Lung (tissue), 17 donors: ENCODE measurements at places on chromosomes 1 and 21. TPM values are rescaled to one million over a fixed set of nuclear protein-coding genes. Genes with fewer than 3 reads are reported as not detected.

DNA sequence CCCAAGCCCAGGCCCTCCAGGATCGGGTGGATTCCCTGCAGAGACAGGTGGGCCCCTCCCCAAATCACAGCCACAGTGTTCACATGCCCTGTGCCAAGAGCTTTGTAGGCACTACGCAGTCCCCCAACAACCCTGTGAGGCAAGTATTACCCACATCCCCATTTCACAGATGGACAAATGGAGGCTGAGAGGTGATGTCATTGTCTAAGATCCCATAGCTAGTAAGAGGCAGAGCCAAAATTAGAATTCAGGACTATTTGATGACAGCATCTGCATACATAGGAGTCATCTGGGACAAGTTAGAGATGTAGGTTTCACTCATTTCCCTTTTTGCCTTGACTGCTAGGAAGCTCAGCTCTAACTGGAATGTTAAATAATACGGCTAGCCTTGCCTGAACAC is 12.0 kb downstream of the MFAP2 start:
- peaks cover 34% of the 10 kb centered on the region for H3K4me1 ChIP-seq
- H3K27ac ChIP-seq, result no peak overlapping the region
- no peak for DNase-seq
- H3K36me3 ChIP-seq, result peaks cover 8% of the 10 kb centered on the region

- no peak overlapping the region for H3K4me3 ChIP-seq
- DNase-seq, result peak; percentile 74
- peaks cover 2% of the 10 kb centered on the region for H3K36me3 ChIP-seq
- H3K27ac ChIP-seq, result peak overlapping the region; percentile 49
- H3K4me1 ChIP-seq, result peaks cover 11% of the 10 kb centered on the region
- H3K27me3 ChIP-seq, result no peaks in the 10 kb centered on the region
Measured at GRCh38 chr1:153617663-153618062, 1.5 kb upstream of the S100A14 start.

DNA sequence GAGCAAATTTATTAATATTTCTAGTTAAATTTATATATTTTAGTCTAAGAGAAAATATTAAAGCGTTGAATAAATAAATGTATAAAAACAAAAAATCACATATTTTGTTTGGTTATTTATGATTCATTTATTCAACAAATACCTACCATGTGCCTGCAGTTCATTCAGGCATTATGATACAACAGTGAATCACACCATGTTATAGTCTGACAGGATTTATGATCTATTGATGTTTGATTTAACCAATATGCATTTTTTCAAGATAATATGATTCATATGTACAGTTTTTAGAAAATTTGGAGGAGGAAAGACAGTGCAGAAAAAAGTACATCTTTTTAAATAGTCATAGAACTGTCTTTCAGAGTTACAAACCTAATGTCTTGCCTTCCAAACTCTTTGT is 7.4 kb upstream of the TRIM58 start:
- DNase-seq, result no peak
- H3K27me3 ChIP-seq, result no peaks in the 10 kb centered on the region
- no peak overlapping the region for H3K4me3 ChIP-seq
- H3K27ac ChIP-seq, result no peak overlapping the region

- H3K4me3 ChIP-seq, result no peak overlapping the region
- DNase-seq, result peak; percentile 17
- peaks cover 15% of the 10 kb centered on the region for H3K4me1 ChIP-seq
- H3K27me3 ChIP-seq, result no peaks in the 10 kb centered on the region
- no peaks in the 10 kb centered on the region for H3K36me3 ChIP-seq
- H3K27ac ChIP-seq, result no peak overlapping the region
Measured at GRCh38 chr1:227270554-227270953, 47.7 kb downstream of the CDC42BPA start.

DNA sequence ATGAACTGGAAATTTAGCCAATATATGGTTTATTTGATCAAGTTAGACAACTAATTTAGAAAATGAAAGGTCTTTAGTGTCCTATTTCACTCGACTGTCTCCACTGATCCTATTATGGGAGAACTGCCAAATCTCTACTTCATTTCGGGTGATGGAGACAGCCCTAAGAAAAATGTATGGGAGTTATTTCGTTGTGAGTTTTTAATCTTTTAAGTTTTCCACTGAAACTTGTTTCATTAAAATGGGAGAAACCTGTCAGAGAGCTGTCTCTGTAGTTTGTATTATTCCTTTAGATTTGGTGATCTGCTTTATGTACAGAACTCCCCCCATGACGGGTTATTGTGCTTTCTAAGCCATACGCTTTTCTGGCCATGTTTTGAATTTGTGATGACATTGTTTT is 899.7 kb downstream of the ADGRL2 start:
- H3K27me3 ChIP-seq, result no peaks in the 10 kb centered on the region
- no peak overlapping the region for H3K4me3 ChIP-seq
- DNase-seq, result no peak

- no peak for DNase-seq
- peak overlapping the region; percentile 93 for H3K27ac ChIP-seq
- peak overlapping the region; percentile 67 for H3K4me3 ChIP-seq
- peaks cover 4% of the 10 kb centered on the region for H3K36me3 ChIP-seq
- peaks cover 14% of the 10 kb centered on the region for H3K4me1 ChIP-seq
- H3K27me3 ChIP-seq, result no peaks in the 10 kb centered on the region
Measured at GRCh38 chr1:197200272-197200899, 53.9 kb upstream of the ASPM start.

DNA sequence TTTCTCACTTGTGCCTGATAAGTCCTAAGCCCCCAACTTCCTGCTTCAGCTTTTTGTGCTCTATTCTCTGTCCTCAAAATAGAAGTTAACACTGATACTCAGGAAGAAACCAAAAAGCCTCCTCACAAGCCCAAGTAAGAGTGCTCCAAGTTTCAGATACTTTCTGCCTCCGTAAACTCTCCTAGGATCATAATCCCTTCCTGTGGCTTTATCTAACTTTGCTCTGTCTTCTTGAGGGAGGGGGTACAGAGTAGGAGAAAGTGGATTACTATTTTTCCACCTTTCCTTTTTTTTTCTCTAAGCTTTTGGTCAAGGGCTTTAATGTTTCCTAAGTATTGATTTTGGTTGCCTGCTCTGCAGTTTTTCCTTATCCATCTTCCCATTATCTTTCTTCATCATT is 54.6 kb downstream of the DPH5 start:
- peaks cover 7% of the 10 kb centered on the region for H3K4me1 ChIP-seq
- H3K36me3 ChIP-seq, result peaks cover 9% of the 10 kb centered on the region
- no peaks in the 10 kb centered on the region for H3K27me3 ChIP-seq

- H3K27me3 ChIP-seq, result no peaks in the 10 kb centered on the region
- no peaks in the 10 kb centered on the region for H3K36me3 ChIP-seq
- no peaks in the 10 kb centered on the region for H3K4me1 ChIP-seq
- no peak for DNase-seq
- H3K27ac ChIP-seq, result peak overlapping the region; percentile 27
Measured at GRCh38 chr21:42188663-42189062, 30.3 kb upstream of the ABCG1 start.

Gene TGFB2
- total RNA-seq, result 4.4 TPM

Gene TMEM35B
- 35.5 TPM for total RNA-seq

Gene KRTAP19-1
- total RNA-seq, result not detected
